ENCODE measurements at places on chromosomes 1 and 21.

DNA sequence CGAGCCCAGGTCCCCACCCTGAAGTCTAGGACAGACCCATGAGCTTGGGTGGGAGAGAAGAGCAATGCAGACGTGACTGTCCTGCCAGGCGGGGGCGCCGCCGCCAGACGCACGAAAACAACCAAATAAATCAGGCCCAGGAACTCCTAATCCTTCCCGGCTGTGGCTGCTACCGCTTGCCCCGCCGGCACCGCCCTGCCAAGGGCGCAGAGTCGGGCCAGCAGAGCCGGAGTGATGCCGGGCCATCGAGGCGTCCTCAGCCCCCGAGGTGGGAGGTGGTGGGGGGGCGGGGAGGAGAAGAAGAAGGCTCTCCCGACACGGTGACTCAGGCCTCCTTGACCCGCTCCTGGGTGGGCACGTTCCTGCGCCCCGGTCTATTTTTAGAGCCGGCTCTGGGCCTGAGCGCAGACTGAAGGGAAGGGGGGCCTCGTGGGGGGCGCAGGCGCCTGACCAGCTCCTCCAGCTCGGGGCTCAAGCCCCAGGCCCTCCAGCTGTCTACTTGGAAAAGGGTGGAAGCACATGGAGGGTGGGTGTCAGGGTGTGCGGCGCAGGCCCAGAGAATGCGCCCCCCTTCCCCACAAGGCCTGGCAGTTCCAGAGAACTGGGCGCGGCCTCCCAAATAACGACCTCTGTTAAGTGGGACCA lies 10.7 kb upstream of the COL16A1 start:
- peak; percentile 15 for DNase-seq

GRCh38 chr21:45613881-45614280 lies 29.6 kb upstream of the PCBP3 start:
- DNase-seq = no peak

DNA sequence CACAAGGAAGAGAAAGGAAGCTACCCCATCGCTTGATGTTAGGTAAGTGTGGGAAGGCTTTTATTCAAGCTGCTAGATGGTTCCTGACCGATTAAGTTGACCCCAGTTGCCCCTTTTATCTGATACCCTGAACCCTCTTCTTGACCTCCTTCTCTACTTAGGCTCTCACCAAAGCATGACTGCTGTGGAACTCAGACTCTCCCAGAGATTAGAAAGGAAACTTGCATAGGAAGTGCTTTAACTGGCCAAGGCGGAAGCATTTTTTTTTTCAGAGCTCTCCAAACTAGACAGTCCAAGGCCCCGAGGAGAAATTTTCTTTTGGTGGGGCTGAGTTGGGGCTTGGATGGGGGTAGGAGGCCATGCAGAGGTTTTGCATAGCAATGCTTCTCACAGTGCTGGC lies 101.3 kb upstream of the USP24 start:
- no peak for DNase-seq

DNA sequence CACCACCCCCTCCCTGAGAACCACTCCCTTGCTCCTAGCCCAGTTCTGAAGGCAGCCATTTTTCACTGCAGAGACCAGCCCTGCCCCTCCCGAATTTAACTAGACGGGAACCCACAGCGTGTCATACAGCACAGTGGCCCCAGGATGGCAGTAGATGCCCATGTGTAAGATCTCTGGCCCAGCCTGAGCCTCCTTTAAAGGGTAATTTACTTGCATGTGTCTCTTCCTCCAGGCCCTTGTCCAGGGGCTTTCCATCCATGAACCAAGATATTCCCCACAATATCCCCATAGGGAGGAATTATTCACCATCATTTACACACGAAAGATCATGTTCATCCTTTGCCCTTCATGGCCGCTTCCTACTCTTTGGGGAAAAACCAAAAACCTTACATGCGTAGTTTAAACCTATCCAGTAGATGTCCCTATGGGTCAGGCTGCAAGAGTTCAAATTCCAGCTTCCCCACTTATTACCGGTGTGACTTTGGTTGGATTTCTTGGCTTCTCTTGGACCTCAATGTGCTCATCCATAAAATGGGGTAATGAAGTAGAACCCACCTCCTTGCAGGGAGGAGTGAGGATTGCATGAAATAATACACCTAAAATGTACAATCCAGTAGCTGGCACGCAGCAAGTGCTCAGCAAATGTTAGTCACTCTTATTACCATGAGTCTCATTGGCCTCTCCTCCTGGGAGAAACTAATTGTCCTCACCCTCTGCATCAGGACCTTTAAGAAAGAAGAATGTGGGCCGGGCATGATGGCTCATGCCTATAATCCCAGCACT lies 4.0 kb upstream of the LACTBL1 start:
- peak; percentile 46 for DNase-seq

DNA sequence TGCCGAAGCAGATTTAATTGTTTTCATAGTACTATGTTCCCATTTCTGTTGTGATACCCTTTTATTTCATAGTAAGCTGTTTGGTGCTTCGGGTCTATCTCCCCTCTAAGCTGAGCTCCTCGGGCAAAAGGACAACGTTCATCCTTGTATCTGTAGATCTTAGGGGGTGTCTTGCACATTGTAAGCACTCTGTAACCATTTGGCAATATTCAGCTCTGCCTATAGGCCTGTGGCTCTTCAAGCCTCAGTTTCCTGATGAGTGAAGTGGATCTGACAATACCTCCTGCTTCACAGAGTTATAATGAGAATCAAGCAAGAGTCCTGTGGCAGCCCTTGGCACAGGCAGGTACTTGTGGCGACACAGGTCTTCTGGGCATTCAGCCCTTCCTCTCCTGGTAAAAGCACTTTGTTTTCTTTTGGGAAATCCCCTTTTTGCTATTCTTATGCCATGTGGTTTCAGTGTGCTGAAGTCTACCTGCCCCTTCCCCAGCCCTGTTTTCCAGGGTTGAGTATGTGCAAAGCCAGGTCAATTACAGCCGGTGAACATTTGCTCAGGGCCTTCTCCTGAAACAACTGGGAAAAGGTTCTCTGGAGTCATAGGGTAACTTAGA lies 8.5 kb upstream of the EXO1 start:
- no peak for DNase-seq

DNA sequence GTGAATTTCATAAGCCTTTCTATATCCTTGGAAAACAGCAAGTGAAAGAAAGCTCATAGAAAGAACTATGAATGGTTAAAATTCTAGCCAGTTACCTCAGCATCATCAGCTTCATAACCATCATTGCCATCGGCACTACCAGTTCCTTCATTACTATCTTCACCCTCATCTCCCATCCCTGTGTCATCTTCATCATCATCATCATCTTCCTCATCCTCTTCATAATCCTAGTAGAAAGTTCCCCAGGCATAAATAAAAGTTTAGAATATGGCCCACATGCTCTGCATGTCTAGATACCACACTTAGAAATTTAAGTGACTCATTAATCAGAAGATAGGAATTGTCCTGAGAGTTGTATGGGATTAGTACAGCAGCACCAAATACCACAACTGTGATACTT lies 49.0 kb downstream of the TPR start:
- no peak for DNase-seq

DNA sequence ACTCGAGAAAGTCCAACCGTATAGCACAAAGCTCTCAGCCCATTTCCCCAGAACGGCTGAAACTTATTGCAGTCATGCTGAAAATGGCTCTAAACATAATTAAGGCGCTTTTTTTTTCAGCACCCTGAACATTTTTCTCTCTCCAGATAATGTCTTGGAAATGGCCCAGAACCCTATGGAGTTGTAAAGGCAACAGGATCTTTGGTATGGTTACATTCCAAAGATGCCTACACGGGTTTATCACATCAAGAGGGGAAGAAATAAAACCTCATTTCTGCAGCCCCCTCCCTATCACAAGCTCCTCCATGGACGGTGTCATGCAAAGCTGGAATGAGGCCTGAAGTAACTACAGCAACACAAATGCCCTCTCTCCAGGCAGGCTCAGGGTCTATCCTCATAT lies 126.4 kb upstream of the GALNT2 start:
- no peak for DNase-seq

GRCh38 chr1:37764414-37764825 lies 500 bp downstream of the EPHA10 start:
- DNase-seq = no peak

- DNase-seq = no peak
Measured at GRCh38 chr1:67675800-67676199, 9.2 kb upstream of the GADD45A start.

- DNase-seq = no peak
Measured at GRCh38 chr1:175882192-175882591, 138.8 kb upstream of the TNR start.

- no peak for DNase-seq
Measured at GRCh38 chr1:172363852-172364251, 56.6 kb upstream of the C1orf105 start.
